ENCODE measurements at places on chromosomes 7 and 10.

- DNase-seq = no peak
Measured at GRCh38 chr10:73898730-73899410, 12.1 kb upstream of the PLAU start.

- DNase-seq = no peak
Measured at GRCh38 chr7:149723795-149724495, 49.4 kb downstream of the ZNF467 start.

DNA sequence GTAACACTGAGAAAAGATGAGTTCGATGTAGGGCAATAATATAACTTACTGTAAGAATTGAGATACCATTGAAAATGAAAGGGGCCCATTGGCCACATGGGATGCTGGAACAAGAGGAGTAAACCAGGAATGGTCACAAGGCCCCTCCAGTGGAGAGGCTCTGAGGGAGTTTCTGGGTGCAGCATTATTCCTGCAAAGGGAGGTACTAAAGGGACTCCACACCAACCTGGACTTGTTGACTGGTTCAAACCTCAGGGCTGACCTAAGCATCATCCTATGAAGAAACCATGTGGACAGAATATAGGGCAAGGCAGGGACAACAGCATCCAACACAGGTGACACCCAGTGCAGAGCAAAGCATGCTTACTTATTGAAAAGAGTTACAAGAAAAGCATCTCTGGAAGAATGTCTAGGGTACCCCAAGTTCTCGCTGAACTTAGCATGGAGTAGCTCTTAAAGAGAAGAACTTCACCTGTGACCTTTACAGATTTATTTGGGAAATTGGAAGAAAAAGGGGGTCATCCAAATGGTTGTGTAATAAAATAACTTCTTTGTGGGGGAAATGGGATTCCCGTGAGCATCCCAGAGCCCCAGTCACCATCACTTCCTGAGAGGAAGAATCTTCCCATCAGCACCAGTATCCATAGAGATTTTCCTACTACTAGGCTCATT is 34.7 kb downstream of the PRSS2 start:
- no peak for DNase-seq

GRCh38 chr10:119755446-119755845 is 29.6 kb downstream of the INPP5F start:
- DNase-seq = no peak

- DNase-seq = no peak
Measured at GRCh38 chr10:113021268-113022040, 71.4 kb downstream of the TCF7L2 start.

DNA sequence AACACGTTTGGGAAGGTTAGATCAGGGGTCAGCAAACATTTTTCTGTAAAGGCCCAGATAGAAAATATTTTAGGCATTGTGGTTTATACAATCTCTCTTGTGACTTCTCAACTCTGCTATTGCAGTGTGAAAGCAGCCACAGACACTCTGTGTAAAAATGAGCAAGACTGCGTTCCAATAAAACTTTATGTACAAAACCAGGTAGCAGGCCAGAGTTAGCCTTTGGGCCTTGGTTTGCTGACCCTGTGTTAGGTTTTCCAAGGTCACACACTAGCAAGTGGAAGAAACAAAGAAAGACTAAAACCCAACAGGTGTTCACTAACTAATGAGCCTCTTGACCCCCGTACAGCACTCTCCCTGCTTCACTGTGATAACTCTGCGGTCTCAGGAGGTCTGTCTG is 14.9 kb upstream of the PAXIP1 start:
- DNase-seq = no peak

GRCh38 chr10:75342397-75342796 is 59.2 kb downstream of the ZNF503 start:
- no peak for DNase-seq

DNA sequence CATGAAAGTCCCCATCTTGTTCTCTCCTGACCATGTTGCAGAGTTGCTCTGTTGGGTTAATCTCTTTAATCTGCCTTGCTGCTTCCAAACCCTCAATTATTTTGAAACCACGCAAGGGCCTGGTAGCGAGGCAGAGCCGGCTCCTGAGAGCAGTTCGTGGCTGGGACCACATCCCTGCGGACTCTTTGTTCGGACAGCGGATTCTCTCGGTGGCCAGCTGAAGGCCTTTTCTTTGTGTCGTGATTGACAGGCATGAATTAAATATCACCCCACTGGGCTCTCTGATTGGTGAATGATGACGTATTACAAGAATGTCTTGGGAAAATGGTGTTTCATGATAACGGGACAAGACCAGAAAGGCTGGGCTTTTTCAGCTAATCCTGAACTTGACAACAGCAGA is 66.9 kb upstream of the ARHGAP21 start:
- DNase-seq = no peak

DNA sequence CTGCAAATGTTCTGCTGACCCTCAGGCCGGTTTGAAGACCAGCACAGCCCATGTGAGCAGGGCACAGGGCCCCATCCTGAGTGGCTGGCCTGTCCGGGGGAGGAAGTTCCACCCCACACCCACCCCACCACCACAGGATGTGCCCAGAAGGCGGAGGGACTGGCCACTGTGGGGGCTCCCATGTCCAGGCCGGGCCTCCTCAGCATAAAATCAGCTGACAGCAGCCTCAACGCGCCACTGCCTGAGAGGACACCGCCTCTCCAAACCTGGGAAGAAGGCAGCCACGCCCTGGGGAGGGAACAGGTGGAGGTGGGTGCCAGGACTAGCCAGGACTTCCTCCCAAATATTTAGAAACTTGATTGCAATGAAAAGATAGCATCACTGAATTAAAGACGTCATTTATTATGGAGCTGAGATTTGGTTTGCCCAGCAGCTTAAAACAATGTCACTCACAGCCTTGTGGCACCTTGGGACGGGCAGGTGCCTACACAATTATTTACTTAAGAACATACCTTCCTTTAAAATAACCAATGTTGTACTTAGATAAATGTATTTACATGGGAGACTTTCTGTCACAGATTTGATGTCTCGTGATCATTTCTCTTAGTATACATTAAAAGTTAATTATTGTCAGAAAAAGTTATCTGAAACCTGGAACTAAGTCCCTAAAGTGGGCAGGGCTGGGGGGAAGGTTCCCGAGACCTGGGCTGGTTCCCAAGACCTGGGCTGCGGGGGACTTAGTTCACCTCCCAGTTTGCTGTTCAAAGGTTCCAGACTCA is 27.3 kb upstream of the FAM20C start:
- no peak for DNase-seq

DNA sequence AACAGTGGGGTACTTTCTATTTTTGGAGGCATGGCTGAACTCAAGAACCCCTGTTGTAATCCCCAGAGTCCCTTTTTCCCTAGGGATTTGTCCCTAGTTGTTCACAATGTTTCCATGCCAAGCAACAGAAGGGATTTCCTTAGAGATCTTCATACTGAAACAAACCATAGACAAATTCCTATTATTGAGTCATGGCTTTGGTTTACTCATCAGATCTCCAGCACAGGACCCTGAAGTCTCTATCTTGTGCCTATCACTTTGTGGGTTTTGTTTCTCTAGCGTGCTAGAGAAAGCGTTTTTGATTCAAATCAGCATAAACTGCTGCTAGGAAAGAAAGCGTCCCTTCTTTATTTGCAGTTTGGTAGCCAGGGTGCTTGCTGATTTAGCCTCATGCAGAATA is 165.0 kb downstream of the BAMBI start:
- no peak for DNase-seq

GRCh38 chr10:125201108-125201524 is 40.8 kb upstream of the CTBP2 start:
- no peak for DNase-seq

DNA sequence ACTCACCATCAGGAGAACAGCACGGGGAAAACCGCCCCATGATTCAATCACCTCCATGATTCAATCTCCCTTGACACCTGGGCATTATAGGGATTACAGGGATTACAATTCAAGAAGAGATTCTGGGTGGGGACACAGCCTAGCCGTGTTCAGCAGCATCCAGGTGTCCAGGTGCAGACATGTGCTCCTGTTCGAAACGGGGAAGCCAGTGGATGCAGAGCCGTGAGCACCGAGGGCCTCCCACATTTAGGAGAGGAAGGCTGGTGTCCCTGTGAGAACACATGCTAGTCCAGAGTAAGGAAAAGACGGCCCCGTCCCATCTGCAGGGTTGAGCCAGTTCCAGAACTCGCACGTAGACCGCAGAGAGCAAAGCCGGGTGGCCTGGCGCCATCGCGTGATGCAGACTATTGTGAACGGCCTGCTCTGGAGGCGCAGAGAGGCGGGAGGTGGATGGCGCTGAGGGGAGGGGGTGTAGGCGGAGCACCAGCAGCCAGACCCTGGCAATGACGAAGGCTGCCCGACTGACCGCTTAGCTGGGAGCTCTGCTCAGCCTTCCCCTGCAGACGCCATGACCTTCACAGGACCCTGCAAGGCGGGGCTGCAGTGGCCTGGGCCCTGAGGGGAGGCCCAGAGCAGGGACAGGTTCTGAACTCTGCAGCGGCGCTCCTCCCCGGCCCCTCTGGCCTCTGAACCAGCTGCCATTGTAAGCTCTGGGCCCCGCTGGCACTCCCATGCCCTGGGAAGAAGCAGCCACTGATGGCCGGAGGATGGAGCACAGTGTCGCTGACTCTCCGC is 141.6 kb upstream of the TCERG1L start:
- DNase-seq = peak; percentile 27

- no peak for DNase-seq
Measured at GRCh38 chr7:341841-342638, 52.1 kb downstream of the FOXL3 start.

GRCh38 chr7:76231071-76231470 is 29.4 kb downstream of the SRRM3 start:
- no peak for DNase-seq

- no peak for DNase-seq
Measured at GRCh38 chr7:36157527-36158320, 4.7 kb downstream of the EEPD1 start.

DNA sequence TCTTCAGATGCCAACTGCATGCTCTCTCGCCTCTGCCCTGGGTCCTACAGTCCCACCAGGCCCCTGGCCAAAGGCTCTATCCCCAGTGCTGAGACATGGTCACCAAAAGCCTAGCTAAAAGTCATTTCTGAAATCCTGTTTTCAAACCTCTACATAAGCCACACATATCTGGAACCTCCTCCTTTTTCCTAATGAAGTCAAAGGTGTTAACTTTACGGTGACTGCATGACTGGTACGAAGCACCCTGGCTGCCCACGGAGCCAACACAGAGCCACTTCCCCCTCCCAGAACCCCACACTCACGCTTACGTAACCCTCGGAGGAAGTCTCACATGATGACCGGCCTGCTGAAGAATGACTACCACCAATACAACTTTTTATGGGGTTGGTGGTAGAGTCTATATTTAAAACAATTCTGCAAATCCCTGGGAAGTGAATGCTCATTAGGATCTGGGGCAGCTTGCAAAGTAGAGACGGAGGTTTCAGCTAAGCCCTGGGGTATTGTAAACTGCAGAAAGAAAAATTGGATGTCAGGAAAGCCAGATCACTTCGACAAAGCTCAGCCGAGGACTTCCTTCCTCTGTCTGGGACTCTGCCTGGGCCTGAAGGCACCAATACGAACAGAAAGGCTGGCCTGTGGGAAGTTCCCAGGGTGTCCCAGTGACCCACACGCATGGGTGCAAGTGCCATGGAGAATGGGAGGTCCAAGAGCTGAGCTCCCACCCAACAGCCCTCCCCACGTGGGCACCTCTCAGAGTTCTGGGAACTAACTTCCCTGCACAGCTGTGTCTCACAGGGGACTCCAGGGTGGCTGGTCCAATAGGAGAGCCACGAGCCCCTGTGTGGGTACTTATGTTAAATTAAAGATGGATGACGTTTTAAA is 50.7 kb downstream of the PDGFA start:
- no peak for DNase-seq

DNA sequence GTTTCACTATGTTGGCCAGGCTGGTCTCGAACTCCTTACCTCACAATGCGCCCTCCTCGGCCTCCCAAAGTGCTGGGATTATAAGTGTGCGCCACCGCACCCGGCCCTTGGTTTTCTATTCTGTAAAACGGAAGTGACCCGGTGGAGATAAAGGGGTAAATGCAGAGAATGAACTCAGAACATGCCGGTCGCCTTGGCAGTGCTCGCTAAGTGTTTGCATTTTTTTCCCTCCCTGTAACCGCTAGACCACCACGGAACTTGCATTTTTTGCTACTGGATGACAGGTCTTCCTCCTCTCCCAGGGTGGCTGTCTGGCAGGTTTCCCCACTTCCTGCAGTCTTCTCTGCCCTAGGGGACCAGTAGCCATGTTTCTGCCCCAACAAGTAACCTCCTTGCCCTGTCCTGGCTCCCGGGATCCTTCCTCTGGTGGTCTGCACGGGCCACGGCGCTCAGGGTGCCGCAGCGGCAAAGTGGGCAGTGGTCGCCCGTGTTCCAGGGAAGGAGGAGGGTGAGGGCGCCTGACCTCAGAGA is 18.8 kb upstream of the GNA12 start:
- DNase-seq = no peak

GRCh38 chr10:103859161-103860086 is 4.0 kb upstream of the SH3PXD2A start:
- DNase-seq = peak; percentile 58

- no peak for DNase-seq
Measured at GRCh38 chr7:90165724-90166123, 11.5 kb downstream of the STEAP1 start.

- DNase-seq = no peak
Measured at GRCh38 chr10:73368238-73368637, 9.6 kb upstream of the CFAP70 start.

DNA sequence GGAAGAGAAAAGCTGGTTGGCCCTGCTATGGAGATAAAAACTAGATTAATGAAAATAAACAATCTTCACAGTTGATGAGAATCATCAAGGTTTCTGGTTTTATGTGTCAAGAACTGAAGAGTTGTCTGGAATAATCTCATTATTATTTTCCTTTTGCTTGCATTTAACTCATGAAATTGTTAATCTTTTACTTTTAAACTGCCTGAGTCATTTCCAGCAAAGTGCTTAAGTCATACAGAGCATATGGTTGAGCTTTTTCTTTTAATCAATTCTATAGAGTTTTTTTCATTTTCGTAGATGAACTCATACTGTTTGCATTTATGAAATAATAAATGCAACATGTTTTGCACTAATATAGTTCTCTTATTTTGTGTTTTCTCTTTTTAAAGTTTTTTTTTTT is 747.9 kb downstream of the NXPH1 start:
- DNase-seq = no peak

- DNase-seq = peak; percentile 75
Measured at GRCh38 chr10:112389271-112389822, 15.4 kb downstream of the ACSL5 start.

GRCh38 chr7:35261041-35261440 is 7.1 kb upstream of the TBX20 start:
- no peak for DNase-seq

DNA sequence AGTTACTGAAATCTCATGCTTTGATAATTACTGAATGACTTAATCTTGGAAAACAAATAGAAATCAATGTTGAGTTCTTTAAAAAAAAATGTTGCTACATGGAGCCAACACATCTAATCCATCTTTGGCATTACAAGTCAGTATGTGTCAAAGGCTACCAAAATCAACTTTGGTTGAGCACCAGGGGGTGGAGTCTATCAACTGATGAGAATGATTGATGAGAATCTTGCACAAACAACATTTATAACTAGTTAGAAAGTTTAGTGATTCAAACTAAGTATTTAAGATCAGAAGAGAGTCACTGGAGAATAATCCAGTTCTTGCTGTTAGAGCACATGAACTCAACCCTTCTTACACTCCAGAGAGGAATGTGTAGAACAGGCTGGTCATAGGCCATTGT is 70.5 kb upstream of the LRRC17 start:
- no peak for DNase-seq

Data from CD4-positive, alpha-beta memory T cell (primary cell).